HuH-7.5 (cell line): ENCODE measurements at places on chromosomes 2 and 18.

GRCh38 chr2:216234106-216234505 lies 125.0 kb downstream of the XRCC5 start:
- no peak for DNase-seq

GRCh38 chr2:159051661-159052060 lies 83.2 kb downstream of the TANC1 start:
- no peak for DNase-seq

DNA sequence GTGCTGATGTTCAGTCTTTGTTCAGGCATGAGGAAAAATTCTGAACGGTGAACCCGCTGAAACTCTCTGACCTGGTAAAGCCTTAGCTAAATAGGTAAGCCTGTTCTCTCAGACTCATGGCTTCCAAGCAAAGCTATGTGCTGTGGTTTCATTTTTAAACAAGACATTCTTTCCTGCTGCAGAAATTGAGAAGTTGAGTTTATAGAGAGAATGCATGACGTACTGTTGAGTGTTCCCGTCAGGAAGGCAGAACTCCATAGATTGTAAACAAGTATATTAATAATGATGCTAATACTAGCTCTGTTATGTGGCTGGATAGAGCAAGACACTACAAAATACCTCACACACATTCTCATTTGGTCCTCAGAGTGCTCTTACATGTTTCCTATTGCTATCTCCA lies 424.0 kb upstream of the CRIM1 start:
- no peak for DNase-seq

DNA sequence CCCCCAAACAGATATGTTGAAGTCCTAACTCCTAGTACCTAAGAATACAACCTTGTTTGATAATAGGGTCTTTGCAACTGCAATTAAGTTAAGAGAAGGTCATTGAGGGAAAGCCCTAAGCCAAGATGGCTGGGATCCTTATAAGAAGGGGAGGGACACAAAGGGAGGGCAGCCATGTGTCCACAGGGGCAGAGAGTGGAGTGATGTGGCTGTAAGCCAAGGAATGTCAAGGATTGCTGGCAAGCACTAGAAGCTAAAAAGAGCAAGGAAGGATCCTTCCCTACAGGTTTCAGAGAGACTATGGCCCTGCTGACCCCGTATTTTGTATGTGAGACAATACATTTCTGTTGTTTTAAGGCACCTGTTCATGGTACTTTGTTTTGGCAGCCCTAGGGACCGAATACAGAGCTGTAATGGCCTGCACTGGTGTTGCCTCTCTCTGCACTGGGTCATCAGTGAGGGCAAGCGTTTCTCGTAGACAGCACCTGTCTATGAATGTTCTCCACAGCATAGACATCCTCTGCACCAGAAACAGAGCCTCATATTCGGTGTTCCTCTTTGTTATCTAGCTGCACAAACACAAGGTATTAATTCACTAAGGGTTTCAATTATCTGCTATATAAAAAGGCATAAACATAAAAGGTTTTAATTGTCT lies 75.4 kb upstream of the AQP4 start:
- no peak for DNase-seq

DNA sequence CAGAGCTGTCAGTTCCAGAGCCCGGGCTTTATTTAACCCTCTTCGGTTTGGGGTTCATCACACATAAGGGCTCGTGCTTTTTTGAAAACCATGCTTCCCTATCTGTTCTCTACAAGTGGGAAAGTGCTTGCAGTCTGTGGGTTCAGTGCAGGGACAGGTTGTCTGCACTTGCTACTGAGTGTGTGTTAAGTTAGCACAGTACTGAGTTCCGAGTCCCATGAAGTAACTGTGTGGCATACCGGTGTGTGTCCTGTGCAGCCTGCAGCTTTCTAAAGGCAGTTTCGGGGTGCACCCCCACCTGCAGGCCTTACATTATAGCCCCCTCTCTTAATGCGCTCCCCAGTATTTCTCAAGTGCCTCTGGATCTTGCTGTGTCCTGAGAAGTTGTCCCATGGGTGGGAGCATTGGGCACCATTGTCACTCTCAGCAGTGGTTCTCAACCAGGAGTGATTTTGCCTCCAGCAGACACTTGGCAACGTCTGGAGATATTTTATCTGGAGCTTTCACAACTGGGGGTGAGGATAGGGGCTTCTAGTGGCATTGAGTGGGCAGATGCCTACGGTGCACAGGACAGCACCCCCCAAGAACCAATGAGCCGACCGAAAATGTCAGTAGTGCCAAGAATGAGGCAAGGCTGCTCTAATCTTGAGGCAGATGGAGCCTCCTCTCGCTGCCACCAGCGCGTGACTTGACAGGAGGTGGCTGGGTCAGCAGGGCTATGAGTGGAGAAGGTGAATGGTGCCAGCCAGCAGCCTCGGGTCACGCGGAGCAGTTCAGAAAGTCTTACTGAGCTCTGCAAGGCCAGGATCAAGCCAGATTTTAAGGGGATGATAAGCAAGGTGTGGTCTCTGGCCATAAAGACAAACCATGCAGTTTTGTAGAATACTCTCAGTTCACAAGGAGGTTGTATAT lies 152.2 kb downstream of the SMAD7 start:
- no peak for DNase-seq

DNA sequence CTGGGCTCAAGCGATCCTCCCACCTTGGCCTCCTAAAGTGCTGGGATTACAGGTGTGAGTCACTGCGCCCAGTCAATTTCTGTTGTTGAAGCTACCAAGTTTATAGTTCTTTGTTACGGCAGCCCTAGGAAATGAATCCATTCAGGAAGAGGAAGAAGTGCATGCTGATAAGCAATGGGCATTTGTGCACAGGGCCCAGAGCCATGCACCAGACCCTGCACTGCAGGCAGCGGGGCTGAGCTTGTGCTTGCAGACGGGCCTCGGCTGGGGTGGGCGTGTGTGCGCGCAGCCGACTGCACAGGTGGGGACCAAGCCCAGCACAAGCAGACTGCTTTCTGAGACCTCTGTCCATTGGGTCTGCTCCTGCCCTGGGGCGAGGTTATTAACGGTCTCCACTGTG lies 144.6 kb downstream of the CABLES1 start:
- no peak for DNase-seq

DNA sequence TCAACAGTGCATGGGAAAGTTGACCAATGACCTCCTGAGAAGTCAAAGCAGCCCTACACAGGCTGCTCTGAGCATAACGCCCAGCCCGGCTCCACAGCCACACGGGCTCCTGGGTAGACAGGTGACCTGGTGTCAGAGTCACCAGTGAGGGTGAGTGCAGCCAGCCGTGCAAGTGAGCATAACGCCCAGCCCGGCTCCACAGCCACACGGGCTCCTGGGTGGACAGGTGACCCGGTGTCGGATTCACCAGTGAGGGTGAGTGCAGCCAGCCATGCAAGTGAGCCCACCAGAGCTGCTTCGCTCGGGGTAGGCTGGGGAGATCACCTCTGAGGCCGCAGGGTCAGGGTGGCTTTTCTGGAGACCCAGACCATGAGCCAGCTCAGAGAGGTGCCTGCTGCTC lies 94.3 kb upstream of the TMEM18 start:
- DNase-seq = no peak
